ENCODE measurements at places on chromosomes 12 and 14.

- DNase-seq = no peak
Measured at GRCh38 chr14:66377574-66377973, 108.6 kb upstream of the CCDC196 start.

DNA sequence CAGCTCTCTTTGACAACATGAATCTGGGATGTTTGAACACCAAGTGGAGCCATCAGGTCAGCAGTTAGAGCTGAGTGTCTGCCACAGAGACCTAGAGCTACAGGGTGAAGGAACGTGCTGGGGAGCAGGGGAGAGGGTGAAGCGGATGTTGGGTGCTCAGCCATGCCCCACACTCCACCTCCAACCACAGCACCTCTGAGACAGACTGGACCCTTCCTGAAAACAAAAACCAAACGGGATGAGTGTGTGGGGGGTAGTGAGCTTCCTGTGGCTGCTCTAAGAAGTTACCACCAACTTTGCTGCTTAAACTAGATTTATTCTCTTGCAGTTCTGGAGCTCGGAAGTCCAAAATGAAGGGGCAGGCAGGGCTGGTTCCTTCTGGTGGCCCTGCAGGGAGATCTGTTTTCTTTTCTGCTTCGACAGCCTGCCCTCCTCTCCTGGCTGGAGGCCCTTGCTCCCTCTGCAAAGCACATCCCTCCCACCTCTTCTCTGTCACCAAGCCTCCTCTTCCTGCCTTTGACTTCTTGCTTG, 5.6 kb upstream of the GOLGA3 start:
- no peak for DNase-seq

DNA sequence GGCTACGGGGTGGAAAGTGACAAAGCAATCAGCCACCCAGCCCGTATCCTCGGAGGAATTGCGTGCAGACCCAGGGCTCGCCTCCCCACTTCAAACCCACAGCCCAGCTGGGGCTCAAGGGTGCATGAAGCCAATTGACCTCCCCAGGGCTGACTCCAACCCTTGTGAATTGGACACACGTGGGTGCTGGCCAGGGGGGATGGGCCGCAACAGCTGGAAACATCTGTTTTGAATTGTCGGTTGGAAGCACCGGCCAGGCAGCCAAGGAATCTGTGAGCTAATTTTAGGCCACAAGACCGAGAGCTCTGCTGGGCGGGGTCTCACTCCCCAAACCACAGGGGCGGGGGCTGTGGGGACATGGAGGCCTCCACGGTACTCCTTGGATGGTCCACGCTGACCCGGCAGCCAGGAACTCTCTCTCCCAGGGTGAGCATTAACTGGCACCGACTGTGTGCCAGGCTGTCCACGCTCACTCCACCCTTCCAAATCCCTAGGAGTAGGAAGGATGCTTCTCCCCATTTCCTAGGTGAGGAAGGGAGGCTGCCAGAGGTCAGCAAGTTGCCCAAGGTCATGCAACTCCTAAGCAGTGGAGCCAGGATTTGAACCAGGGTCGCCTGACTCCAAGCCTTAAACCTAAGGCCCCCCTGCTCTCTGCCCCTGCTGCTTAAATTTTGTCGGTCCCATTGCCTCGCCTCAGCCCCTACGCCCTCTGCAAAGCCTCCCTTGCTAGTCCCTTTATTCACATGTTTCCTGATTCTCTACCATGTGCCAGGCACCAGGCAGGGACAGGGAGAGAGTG, 11.9 kb upstream of the TMEM119 start:
- DNase-seq = peak; percentile 69

DNA sequence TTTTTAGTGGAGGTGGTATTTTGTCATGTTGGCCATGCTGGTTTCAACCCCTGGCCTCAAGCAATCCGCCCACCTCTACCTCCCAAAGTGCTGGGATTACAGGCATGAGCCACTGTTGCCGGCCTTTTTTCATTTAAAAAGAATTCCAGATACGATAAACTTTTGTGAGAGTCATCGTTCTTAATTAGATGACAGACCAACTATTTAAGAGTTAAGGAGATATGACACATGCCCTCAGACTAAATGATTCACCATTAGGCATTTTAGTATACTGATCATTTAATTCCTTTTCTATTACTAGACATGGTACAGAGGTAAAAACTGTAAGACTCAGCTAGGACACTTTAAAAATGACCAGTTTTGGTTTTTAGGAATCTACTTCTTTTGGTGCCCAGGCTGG, 2.4 kb downstream of the ANKRD13A start:
- DNase-seq = peak; percentile 75

GRCh38 chr12:114265036-114265435, 140.9 kb downstream of the TBX5 start:
- DNase-seq = no peak

- DNase-seq = no peak
Measured at GRCh38 chr14:20515846-20516245, 10.5 kb downstream of the RNASE10 start.

GRCh38 chr12:52190860-52191729, 719 bp downstream of the KRT80 start:
- DNase-seq = no peak

- no peak for DNase-seq
Measured at GRCh38 chr14:102125546-102125945, 14.2 kb upstream of the WDR20 start.

- DNase-seq = no peak
Measured at GRCh38 chr12:20561871-20562270, 133.3 kb upstream of the SLCO1C1 start.

GRCh38 chr12:32051511-32052211, 55.0 kb upstream of the BICD1 start:
- DNase-seq = peak; percentile 58

DNA sequence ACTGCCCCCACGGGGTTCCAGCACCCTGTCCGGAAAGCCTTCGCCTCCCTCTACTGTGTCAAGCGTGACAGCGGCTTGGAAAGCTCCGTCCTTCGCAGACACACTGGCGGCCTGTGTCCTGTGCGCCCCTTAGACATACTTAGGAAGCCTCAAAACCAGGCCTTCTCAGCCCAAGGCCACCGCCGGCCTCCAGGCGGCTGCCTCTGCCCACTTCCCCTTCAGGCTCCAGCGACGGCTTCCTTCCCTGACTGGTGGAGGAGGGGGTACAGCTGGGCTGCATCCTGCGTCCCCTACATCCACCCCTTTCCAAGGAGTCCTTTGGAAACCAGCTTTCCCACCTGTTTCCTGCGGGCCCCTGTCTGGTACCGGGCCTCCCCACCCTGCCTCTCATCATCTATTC, 2.5 kb upstream of the CACNA2D4 start:
- DNase-seq = no peak

DNA sequence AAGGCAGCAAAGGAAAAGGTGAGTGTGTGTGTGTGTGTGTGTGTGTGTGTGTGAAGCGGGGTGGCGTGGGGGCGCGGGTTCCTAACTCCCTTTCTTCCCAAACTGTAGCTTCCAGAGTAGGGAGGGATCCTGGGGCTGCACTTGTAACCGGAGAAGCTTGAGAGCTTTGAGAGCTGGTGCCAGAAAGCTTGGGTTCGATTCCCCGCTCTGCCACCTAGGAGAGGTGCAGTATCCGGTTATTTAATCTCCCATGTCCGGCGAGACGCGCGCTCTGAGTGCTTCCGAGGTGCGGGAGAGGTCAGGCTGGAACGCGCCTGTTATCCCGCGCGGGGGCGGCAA, 7.2 kb upstream of the RACGAP1 start:
- DNase-seq = no peak

GRCh38 chr14:96917442-96917963, 120.3 kb downstream of the VRK1 start:
- no peak for DNase-seq

DNA sequence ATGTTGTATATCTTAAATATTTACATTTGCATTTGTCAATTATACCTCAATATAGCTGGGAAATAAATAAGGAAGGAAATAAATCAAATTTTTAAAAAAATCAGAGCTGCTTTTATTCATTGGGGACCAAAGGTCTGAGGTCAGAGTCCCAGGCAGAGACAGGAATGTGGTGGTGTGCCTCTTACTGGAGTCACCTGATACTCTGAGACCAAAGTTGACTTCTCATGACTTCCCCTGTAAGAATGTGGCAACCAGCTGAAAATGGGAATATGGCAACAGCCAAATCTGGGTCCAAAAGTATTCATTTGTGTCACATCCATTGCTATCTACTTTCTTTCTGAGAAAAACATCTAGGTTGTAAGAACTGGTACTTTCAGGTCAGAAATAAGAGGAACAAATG, 496.6 kb upstream of the TMPO start:
- DNase-seq = no peak

Measured in LHCN-M2 (cell line).